Glutamatergic neuron (in vitro differentiated cells): ENCODE measurements at places on chromosomes 4 and X. TPM values are rescaled to one million over a fixed set of nuclear protein-coding genes. Genes with fewer than 3 reads are reported as not detected.

DNA sequence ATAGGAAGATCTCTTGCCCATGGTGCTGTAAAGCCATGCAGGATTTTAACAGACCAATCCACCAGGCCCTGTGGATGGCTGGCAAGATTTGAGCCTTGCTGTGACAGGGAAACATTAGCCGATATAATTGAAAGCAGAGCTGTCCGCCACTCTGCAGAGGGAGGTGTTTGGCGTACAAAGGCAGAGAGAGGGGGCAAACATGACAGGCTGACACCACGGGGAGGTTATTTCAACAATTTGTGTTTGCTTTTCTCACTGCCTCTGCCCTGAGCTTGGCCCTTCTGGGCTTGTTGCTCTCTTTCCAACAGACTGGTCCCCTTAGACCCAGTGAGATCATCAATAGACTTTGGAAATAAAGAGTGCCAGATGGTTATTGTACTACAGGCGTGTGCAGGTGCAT is 59.4 kb downstream of the CLNK start:
- no peak for DNase-seq

GRCh38 chrX:19698122-19698521 is 182.8 kb upstream of the MAP3K15 start:
- no peak for DNase-seq

- no peak for DNase-seq
Measured at GRCh38 chrX:152445926-152446325, 5.2 kb downstream of the GABRA3 start.

- DNase-seq: no peak
Measured at GRCh38 chrX:77693594-77693993, 92.4 kb downstream of the ATRX start.

DNA sequence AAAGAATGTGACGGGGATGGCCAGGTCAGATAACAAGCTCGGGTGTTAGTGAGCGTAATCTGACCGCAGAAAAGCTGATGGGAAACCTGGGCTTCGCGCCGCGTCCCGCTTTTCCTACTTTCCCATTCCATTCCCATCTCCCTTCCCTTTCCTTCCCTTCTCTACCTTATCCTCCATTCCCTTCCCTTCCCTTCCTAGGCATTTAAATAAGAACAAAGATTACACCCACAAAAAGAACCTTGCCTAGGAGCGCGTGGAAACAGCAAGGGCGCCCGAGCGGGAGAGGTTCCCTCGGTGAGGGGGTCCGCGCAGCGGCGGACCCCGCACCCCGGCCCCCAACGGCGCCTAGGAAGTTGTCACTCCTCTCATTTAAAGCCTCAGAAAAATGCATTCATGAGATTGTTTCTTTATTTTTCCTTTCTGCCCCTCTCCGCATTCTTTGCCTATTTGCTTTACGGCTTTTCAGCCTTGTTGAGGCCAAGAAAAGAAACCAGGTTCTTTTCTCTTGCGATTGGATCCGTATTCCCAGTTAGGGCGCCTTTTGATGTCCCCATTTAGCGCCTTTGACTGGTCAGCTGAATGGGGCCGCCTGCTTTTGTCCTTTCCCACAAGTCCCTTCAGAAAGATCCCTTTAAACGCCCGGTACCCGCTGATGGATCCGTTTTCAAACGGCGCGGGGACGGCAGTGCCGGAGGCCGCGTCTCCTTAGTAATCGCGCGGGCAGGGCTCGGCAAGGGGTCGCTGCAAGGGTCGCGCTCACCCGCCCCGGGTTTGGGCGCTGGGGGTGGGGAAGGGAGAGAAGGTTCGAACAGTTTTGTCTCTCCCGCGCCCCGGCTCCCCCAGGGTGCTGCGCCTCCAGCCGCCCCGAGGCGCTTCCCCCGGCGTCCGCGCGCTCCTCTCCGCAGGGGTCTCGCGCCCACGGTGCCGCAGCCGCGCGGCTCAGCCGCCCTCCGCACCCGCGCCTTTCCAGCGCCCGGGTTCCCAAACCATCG is 54.1 kb upstream of the TMEM33 start:
- DNase-seq: peak; percentile 46

- DNase-seq: no peak
Measured at GRCh38 chrX:95101851-95102390, 1427.9 kb downstream of the FAM133A start.

GRCh38 chr4:131084997-131085396 is 1989.0 kb downstream of the C4orf33 start:
- DNase-seq: no peak

GRCh38 chr4:142230991-142231390 is 594.6 kb downstream of the IL15 start:
- no peak for DNase-seq

DNA sequence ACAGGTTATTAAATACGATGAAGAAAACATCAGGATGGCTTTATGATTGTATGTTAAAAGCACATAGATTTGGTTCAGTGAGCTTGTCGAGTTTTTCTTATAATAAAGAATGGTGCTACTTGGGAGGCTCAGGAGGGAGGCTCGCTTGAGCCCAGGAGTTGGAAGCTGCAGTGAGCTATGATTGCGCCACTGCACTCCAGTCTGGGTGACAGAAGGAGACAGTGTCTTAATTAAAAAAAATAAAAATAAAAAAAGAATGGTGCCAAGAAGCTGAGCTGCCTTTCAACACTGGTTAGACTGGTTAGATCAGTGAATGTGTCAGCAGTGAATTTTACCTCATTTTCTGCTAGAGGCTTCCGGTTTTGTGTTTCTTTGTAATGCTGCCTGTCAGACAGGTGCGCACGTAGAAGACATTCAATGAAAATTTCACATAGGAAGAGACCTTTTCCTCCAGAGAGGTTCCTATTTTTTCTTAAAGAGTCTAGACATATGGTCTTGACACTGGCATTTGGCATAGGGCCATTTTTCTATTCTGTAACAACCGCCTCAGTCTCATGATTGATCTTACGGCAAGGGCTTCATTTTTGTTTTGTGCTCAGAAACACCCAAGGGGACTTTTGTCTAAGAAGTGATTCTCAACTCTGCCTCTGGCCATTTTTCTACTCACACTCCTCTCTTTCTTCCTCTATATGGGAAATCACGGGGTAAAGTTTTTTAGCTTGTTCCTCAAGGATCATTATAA is 15.0 kb upstream of the ARSF start:
- no peak for DNase-seq

- no peak for DNase-seq
Measured at GRCh38 chrX:102957751-102958150, 20.7 kb downstream of the RAB40AL start.

- no peak for DNase-seq
Measured at GRCh38 chr4:123671636-123672404, 275.2 kb downstream of the SPRY1 start.

GRCh38 chr4:177052211-177052934 is 257.3 kb upstream of the NEIL3 start:
- DNase-seq: no peak

- no peak for DNase-seq
Measured at GRCh38 chr4:4868758-4869723, 9.6 kb downstream of the MSX1 start.

DNA sequence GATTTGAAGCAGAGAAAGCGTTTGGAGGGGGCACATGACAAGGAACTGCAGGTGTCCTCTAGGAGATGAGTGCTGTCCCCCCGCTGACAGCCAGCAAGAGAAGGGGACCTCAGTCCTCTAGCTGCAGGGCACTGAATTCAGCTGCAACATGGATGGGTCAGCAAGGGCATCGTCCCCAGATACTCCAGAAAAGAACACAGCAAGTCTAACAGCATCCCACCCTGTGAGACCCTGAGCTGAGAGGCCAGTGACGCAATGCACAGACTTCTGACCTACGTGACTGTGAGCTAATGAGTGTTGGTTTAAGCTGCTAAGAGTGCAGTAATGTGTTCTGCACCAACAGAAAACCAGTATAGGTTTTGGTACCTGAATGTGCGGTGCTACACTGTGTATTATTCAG is 11.6 kb upstream of the CENPVL2 start:
- DNase-seq: no peak

GRCh38 chr4:94126669-94127068 is 81.0 kb upstream of the SMARCAD1 start:
- DNase-seq: no peak

DNA sequence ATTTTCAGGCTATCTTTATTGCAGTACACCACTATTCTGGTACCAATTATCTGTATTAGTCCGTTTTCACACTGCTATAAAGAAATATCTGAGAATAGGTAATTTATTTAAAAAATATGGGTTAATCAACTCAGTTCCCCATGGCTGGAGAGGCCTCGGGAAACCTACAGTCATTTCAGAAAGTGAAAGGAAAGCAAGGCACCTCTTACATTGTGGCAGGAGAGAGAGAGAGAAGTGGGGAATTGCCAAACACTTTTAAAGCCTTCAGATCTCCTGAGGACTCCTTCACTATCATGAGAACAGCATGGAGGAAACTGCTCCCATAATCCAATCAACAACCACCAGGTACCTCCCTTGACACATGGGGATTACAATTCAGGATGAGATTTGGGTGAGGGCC is 54.7 kb downstream of the AMER1 start:
- DNase-seq: no peak

DNA sequence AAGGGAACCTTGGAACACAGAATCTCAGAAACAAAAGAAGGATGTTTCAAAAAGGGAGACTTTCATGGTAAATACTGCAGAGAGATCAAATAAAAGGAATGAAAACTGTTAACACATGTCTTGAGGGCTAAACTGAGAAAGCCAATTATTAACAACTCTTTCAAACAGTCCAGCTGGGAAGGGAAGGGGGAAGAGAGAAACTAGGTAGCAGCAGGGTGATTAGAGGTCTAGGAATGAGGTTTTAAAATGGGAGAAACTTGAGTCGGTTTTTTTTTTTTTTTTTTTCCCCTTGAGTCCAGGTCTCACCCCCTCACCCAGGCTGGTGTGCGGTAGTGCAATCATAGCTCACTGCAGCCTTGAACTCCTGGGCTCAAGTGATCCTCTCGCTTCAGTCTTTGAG is 4.3 kb downstream of the BCLAF3 start:
- no peak for DNase-seq

DNA sequence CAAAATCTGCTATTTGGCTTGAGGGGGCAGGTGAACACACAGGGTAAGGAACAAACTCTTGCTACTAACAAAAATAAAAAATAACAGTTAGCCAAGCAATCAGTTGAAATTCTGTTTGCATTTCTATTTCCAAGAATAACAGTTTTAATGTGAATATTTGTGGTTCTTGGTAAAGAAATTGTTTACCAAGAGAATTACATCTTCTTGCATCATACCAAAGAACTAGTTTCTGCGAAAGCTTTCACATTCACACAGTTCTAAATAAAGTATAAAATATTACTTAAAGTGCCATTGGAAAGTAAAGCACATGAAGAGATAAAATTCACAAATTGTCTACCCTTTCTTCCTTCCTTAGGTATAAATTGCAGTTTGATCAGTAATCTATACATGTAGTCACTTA is 54.4 kb downstream of the KLHL4 start:
- DNase-seq: no peak

DNA sequence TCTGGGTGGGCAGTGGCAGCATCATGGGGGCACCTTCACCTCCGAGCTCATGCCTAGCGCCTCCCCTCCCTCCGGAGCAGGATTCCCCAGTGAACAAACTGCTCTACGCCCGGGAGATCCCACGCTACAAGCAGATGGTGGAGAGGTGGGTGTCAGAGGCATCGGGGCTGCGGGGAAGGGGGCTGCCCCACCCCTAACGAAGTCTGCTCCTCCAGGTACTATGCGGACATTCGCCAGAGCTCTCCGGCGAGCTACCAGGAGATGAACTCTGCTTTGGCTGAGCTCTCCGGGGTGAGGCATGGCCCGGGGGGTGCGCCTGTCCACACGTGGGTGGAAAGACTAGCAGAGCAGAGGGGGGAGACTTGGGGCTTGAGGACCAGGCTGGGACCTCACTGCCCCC is 2.7 kb upstream of the SRPK3 start:
- DNase-seq: peak; percentile 0

GRCh38 chr4:3075652-3075981 is 1.1 kb downstream of the HTT start:
- DNase-seq: no peak

DNA sequence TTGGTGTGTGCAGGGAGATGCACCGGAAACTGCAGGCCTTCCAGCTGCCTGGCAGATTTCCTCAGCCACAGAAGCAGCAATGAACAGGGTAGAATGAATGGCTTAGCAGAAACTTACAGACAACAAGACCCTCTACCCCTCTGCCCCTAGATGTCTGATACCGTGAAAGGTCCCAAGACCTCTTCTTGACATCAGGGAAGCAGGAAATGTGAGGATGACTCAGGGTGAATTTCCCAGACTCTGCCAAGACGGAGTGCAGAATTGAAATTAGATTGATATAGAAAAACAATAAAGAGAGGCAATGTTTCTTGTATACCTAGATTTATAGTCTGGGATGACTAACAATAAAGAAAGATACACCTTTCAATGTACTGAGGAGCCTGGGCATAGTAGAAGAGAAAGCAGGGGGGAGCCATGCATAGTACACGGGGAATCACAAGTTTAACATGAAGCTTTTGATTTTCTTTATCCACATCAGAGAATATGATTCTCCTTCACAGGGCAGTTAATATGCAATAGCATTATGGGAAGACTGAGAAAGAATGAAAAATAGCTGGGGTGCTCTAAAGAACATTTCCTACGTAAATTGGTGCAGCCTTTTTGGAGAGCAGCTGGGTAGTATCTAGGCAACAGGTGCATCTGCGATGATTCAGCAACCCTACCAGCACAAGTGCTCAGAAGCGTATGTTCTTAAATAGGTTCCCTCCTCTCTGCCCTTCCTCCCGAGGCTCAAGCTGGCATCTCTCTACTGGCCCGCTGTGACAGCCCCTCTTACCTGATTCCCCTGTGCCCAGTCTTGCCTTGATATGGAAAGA is 18.3 kb upstream of the CXCR3 start:
- no peak for DNase-seq

GRCh38 chrX:48893556-48894348 is 3.8 kb downstream of the TIMM17B start:
- no peak for DNase-seq

- no peak for DNase-seq
Measured at GRCh38 chr4:165630671-165631070, 242.4 kb upstream of the TLL1 start.

The PDE6B gene
- total RNA-seq: 2.3 TPM

The SHOX gene
- total RNA-seq: 0.22 TPM

The MGAT4D gene
- not detected for total RNA-seq

The LRIT3 gene
- total RNA-seq: 0.12 TPM

The TDO2 gene
- 0.32 TPM for total RNA-seq

The IRS4 gene
- total RNA-seq: not detected

The FHDC1 gene
- total RNA-seq: 42.0 TPM

The CLCN5 gene
- total RNA-seq: 34.7 TPM

The SSX2 gene
- total RNA-seq: not detected

The CYTL1 gene
- total RNA-seq: not detected

The DSPP gene
- total RNA-seq: not detected
